ENCODE measurements at places on chromosomes 1 and 21.

- no peak for DNase-seq
Observed at GRCh38 chr21:46112725-46113215, 14.9 kb downstream of the COL6A2 start.

DNA sequence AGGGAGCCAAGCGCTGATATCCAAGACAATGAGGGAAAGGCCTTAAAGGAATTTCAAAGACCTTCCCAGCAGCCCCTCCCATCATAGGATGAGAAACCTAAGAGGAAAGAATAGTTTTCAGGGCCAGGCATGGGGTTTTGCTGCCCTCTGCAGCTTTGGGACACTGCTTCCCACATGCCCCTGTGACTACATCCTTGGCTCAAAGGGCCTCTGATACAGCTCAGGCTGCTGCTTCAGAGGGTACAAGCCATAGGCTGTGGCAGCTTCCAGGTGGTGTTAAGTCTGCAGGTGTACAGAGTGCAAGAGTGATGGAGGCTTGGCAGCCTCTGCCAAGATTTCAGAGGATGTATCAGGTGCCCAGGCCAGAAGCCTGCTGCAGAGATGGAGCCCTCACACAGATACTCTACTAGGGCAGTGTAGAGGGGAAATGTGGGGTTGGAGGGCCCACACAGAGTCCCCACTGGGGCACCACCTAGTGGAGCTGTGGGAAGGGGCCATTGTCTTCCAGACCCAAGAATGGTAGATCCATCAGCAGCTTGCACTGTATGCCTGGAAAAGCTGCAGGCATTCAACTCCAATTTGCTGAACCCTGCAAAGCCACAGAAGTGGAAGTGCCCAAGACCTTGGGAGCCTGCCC, 125.8 kb downstream of the SLC45A1 start:
- no peak for DNase-seq

- DNase-seq = no peak
Observed at GRCh38 chr1:46453449-46453848, 36.2 kb upstream of the DMBX1 start.

GRCh38 chr1:3892748-3893147, 7.3 kb downstream of the C1orf174 start:
- no peak for DNase-seq

DNA sequence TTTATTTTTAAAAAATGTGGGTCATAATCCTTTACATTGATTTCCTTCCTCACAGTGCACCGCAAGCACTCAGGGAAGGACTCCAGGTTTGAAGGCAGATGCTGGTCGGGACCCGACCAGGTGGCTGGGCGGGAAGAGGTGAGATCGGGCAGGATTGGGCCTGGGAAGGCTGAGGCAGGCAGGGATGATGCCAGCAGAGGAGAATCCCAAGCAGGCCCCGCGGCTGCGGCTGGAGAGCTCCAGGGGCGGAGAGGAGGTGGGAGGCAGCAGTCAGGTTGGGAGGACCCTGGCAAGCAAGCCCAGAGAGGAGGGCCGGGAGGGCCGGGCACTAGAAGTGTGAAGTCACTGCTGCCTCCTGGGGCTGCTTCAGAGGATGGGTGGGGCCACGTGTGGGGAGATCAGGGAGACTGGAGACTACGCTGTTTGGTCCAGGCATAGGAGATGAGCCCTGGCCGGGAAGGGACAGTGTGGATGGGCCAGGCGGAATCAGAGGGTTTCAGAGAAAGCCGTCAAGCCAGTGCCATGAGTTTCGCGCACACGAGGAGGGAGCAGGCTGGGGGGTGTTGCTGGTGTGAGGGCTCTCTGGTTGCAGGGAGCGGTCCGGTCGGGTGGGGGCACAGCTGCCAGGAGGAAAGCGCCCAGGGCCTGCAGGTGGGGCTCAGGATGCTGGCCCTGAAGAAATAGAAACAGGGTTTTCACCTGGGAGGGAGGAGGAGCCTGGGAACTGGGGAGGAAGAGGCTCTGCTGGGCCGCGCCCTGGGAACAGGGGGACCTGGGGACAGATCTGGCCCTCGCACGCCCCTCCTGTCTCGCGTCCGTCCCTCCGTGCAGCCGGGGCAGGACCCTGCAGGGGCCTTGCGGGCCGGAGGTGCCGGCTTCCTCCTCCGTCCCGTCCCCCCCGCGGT, 888 bp upstream of the COL18A1 start:
- DNase-seq = peak; percentile 64

- DNase-seq = no peak
Observed at GRCh38 chr1:156226782-156227181, 14.0 kb downstream of the PMF1 start.

DNA sequence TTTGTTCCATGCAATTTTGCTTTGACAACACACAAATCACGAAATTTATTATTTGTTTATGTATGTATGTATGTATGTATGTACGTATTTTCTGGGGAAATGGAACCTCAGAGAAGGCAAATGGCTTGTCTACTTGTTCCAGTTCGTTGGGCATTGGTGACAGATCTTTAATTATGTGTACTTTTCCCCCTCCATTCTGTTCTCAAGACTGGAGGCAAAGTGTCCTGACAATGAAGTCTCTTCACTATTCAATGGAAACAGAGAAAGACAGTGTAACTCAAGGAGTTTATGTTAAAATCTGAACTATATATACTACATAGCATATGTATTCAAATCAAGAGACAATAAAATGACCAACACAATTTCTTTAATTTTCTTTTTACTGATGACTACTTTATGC, 245.7 kb upstream of the PTBP2 start:
- DNase-seq = no peak
